ENCODE measurements at places on chromosomes 13 and 19.

- DNase-seq, result no peak
Observed at GRCh38 chr13:92806215-92806614, 420.4 kb upstream of the GPC6 start.

GRCh38 chr19:30446850-30447552, 74.8 kb downstream of the ZNF536 start:
- no peak for DNase-seq

DNA sequence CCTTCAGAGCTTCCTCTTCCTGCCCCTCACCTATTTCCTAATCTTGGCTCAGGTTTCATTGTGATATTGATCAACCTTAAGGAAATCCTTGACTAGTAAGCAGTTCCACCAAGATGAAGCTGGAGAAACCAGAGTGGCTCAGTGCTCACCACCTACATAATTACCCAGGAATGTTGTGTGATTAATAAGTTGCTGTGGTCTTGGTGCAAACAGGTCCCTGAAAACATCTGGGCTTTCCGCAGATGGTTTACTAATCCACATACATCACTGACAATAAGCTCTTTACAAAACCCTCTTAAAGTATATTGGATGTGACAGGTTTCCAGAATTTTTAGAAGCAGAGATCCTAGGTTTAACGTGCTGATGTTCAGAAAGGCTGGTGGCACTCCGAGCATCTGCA, 8.6 kb upstream of the SERP2 start:
- no peak for DNase-seq

- no peak for DNase-seq
Observed at GRCh38 chr19:55146705-55147273, 2.2 kb downstream of the TNNT1 start.

GRCh38 chr19:50516456-50516855, 2.7 kb upstream of the ASPDH start:
- no peak for DNase-seq

DNA sequence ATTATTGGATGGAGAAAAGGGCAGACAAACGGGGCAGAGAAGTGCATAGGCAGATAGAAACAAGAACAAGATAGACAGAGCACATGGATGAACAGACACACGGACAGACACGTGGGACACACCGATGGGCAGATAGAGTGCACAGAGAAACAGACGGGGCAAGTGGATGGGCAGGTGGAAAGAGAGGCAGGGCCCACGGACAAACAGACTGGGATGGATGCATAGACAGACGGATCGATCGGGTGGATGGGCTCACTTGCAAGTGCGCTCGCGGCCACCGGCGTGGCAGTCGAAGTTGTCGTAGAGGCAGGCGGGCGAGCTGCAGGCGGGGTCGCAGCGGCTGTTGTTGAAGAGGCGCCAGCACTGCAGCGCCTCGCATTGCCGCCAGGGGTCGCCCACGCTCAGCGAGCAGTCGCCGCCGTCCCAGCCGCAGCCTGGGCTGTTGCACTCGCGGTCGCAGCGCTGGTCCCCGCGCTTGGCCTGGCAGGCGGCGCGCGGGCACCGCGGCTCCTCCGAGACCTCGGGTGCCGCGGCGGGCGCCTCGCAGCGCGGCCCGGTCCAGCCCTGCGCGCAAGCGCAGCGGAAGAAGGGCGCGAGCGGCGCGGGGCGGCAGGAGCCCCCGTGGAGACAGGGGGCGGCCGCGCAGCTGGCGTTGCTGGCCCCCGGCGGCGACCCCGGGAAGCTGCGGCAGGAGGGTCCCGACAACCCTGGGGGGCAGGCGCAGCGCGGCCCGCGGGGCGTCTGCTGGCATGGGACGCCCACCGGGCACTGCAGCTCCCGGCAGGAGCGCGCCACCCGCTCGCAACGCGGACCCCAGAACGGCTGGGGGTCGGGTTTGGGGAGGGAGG, 23.3 kb downstream of the NOTCH3 start:
- peak; percentile 79 for DNase-seq

DNA sequence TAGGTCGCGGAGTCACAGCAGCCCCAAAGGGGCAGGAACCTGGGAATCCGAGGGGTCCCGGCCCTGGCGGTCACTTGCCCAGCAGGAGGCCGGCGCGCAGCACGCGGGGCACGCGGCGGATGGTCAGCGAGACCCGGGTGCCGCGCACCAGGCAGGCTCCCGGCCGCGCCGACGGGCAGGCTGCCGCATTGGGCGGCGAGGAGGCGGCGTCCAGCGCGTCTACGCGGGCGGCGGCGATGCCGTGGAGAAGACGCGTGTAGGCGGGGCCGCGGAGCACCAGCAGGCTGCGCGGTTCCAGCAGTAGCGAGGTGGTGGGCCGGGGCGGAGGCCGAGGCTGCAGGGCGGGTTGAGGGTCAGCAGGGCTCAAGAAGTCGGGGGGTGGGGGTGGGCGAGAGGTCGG, 607 bp upstream of the SYNE4 start:
- no peak for DNase-seq

DNA sequence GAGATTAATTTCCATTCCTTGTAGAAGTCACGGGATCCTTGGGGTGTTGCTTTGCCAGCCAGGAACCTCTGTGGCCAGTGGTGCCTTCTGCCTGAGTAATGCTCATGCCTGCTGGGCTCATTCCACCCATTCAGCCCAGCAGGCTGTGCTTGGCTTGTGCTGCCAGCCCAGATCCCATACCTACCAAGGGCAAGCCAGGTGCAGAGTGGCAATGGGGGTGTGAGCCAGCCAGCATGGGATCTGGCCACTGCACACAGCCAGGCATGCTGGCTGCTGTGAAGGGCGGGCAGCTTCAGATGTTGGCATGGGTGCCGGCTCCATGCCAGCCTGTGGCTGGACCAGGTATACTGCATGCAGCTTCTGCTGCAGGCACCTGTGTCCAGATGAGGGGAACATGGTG, 42.5 kb downstream of the WDFY2 start:
- DNase-seq, result no peak

DNA sequence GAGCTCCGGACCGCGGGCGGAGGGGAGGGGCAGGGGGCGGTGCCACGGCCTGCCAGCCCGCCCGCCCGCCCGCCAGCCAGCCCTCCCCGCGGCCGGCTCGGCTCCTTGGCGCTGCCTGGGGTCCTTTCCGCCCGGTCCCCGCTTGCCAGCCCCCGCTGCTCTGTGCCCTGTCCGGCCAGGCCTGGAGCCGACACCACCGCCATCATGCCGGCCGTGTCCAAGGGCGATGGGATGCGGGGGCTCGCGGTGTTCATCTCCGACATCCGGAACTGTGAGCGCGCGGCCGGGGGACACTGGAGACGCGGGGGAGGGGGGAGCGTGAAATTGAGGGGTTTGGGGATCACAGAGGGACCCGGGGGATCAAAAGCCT, at the start of gene AP2A1:
Gene AP2A1 (plus strand): TSS at position 72 of the 370 bp plus-strand sequence. CDS start 133 bp downstream, at position 205.
- no peak for DNase-seq

DNA sequence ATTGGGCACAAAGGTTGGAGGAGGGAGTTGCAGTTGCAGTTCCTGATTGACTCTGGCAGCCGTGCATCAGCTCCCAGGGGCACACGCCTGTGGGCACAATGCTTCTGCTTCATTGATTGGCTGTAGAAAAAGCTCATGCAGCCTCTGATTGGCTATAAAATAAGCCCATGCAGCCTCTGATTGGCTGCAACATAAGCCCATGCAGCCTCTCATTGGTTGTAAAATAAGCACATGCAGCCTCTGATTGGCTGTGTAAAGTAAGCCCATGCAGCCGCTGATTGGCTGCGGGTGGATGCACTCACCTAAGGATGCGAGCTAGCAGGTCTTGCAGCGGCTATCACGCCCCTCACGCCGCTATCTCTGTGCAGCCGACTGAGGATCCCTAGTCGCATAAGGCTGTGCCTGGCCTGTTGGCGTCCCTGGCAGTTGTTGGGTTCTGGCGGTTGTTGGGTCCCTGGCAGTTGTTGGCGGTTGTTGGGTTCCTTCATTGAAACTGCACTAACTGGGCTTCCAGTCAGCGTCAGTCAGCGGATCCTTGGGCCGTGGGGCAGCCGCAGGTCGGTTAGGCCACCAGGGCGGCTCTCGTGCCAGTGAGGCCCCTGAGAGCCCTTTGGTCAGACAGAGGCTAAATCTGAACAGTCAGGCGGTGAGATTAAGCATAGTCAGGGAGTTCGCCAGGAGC, at the start of gene SIGLECL1:
Gene SIGLECL1 (plus strand): TSS at position 295 of the 682 bp plus-strand sequence. CDS start 12,993 bp downstream, outside the sequence.
- DNase-seq, result no peak

- DNase-seq, result no peak
Observed at GRCh38 chr13:76454991-76455390, 431.2 kb downstream of the KCTD12 start.

GRCh38 chr13:59733744-59734143, 430.0 kb downstream of the DIAPH3 start:
- no peak for DNase-seq

DNA sequence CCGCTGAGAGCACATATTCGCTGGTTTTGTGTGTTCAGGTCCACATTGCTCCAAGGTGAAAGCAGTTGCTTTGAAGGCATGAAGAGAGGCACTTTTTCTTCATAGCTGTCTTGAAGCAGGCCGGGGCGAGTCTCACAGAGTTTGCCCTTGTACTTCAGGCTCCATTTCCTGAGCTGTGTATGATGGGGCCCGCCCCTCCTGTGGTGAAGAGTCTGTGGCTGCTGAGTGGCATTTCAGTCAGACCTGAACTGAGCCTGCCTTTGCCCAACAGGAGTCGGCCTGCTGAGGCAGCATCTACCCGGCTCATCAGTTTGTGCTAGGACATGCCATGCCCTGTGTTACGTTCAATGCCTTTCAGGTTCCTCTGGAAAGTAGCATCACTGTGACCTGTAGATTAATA, 44.4 kb upstream of the C1QTNF9 start:
- DNase-seq, result no peak

- no peak for DNase-seq
Observed at GRCh38 chr19:13154911-13155471, 4.8 kb downstream of the IER2 start.

- DNase-seq, result no peak
Observed at GRCh38 chr13:24288870-24289269, 20.5 kb upstream of the C1QTNF9 start.

GRCh38 chr19:44891016-44891882, at the start of gene TOMM40:
Gene TOMM40, plus strand, starts transcription at chr19:44891254. Its CDS starts 162 bp downstream, at chr19:44891416.
- peak; percentile 100 for DNase-seq

GRCh38 chr13:67389171-67389570, 159.0 kb upstream of the PCDH9 start:
- DNase-seq, result no peak

DNA sequence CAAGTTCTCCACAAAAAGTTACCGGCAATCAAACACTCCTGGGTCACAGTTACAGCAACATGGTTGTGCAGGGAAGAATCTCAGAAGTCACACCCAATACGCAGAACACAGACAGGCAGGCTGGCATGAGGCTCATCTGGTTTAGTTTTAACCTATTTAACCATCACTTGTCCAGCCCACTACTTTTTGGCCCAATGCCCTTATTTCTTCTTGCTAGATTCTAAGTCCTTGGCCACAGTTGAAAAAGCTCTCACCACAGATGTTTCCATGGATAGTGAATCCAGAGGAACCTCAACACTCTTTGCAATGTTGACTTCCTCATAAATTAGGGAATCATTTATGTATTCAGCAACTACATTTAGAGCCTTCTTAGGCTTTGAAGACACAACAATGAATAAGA, 50.7 kb upstream of the FNDC3A start:
- DNase-seq, result no peak

GRCh38 chr13:49791711-49792549, 552 bp downstream of the KPNA3 start:
- peak; percentile 12 for DNase-seq

DNA sequence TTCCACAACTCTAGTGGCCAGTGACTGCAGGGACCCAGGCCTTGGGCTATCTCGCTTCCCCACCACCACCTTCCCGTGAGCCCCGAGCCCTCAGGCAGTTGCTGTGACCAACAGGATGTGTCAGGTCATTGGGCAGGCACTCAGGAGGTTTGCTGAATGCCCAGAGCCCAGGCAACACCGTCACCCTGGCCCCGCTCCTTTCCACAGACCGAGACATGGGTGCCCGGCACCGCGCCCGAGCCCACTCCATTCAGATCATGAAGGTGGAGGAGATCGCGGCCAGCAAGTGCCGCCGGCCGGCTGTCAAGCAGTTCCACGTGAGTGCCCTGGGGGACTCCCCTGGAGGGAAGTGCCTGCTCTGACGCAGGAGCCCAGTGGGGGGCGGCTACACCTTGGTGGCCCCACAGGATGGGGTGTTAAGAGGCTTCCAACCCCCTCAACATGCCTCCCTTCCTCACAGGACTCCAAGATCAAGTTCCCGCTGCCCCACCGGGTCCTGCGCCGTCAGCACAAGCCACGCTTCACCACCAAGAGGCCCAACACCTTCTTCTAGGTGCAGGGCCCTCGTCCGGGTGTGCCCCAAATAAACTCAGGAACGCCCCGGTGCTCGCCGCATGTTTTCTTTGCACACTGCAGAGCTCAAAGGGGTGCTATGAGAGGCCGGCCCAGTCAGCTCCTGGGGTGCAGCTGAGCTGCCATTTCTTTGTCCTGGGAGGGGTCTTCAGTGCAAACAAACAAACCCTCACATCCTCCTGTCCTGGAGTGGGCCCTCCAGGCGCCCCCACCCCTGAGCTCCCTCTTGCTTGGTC, 3.2 kb downstream of the RPL18A start:
- no peak for DNase-seq

GRCh38 chr19:1266129-1266915, 2.8 kb upstream of the CIRBP start:
- no peak for DNase-seq

DNA sequence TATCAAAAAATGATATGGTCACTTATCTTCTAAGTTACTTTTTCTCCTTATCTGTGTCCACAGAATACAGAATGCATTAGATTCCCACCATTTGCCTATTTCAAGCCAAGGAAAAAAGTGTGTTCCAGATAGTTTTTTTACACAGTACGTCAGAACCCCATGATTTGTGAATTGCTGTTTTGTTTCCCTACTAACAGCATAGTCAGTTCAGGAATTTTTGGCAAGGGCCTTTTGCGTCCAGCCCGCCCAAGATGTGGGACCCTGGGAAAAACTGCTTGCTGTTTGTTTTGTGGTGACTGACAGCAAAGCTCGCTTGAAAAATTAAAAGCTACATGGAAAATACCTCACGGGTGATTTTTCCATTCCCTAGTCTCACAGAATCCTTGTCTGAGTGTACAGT, 20.4 kb upstream of the FAM216B start:
- no peak for DNase-seq

GRCh38 chr13:110467516-110468110, 93.9 kb downstream of the RAB20 start:
- no peak for DNase-seq

GRCh38 chr19:2326699-2327360, 1.6 kb downstream of the LSM7 start:
- no peak for DNase-seq

- DNase-seq, result no peak
Observed at GRCh38 chr13:79320433-79320832, 85.6 kb downstream of the RBM26 start.

GRCh38 chr13:102402290-102402689, 442 bp upstream of the FGF14 start:
- peak; percentile 15 for DNase-seq

DNA sequence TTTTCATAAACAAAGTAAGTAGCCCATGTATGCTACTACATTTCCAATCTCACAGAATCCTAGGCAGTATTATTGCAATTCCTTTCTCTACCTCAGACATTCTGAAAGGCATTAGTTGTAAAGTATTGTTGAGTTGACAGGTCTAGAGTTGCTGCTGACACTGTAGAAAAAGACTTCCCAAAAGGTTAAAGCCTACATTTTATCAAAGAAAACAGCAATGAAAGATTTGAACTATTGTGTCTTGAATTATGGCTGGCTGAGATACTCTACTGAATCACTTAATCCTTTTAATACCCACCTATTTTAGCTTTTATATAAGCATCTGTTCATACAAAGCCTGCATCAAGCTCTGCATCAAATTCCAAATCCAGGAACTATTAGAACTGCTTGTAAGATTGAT, 1082.0 kb downstream of the OLFM4 start:
- no peak for DNase-seq
